ENCODE measurements at places on chromosomes 11 and 22.

- no peak for DNase-seq
Measured at GRCh38 chr11:443542-444199, 1.9 kb upstream of the ANO9 start.

DNA sequence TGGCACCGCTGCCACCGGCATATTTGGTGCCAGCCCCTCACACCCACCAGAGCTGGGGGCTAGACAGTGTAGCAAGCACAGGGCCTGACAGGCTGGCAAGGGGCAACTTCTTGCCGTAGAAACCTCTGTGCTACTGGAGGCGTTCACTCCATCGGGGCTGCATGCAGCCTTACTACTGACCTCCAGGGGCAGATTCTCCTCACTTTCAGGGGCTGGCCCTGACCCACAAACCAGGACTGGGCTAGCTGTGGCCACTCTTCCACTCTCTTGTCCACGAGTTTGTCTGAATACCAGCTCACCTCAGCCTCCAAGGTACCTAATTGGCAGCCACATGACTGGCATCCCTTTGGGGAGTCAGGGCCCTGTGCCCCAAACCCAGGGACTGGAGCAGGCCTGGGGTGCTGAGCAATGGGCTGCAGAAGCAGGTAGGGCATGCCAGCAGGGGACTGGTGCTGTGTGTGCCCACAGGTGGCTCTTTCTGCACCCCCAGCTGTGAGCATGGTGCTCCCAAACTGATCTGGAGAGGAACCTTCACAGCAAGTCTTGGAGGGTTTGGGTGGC is 2.1 kb upstream of the LMO1 start:
- peak; percentile 34 for DNase-seq

DNA sequence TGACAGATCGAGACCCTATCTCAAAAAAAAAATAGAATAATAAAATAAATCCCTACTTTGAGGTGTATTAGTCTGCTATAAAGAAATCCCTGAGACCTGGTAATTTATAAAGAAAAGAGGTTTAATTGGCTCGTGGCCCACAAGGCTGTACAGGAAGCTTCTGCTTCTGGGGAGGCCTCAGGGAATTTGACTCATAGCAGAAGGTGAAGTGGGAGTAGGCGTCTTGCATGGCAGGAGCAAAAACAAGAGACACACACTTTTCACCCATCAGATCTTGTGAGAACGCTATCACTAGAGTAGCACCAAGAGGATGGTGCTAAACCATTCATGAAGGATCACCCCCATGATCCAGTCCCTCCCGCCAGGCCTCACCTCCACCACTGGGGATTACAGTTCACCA is 29.2 kb downstream of the CDPF1 start:
- DNase-seq = no peak

DNA sequence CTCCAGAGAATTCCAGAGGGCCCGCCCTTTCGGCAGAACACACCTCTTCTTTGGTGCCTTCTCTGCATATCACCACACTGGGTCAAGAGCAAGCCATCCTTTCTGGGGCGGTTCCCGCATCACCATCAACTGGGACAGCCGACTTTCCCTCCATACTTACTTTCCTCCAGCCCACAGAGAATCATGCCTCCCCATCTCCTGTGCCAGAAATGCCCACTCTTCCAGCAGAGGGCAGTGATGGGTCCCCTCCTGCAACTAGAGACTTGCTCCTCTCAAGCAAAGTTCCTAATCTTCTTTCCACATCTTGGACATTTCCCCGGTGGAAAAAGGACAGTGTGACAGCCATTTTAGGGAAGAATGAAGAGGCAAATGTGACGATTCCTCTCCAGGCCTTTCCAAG is 157.7 kb downstream of the C11orf91 start:
- DNase-seq = no peak

GRCh38 chr22:39445678-39446077 is 11.1 kb upstream of the MGAT3 start:
- no peak for DNase-seq

GRCh38 chr11:33362051-33362910 is 105.1 kb downstream of the HIPK3 start:
- DNase-seq = no peak

- no peak for DNase-seq
Measured at GRCh38 chr11:96063053-96063452, 139.1 kb upstream of the MTMR2 start.

DNA sequence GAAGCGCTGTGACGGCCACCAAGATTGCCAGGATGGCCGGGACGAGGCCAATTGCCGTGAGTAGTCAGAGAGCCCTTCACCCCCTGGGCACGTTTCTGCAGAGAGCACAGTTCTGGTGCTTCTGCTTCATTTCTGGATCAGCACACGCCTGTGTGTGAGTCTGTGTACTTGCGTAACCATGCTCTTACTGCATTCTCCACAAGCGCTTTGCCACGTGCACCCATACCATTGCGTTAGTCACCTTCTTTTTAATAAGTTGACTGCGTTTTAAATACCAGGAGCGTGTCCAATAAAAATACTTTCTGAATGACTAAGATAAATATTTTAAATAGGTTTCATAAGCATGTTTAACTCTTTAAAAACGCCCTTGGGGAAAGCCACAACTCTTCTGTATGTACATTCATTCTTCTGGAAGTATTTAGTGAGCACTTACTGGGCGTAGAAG is 143.0 kb upstream of the SORL1-AS1 start:
- no peak for DNase-seq

GRCh38 chr11:117792241-117792640 is 4.8 kb downstream of the DSCAML1 start:
- DNase-seq = no peak

DNA sequence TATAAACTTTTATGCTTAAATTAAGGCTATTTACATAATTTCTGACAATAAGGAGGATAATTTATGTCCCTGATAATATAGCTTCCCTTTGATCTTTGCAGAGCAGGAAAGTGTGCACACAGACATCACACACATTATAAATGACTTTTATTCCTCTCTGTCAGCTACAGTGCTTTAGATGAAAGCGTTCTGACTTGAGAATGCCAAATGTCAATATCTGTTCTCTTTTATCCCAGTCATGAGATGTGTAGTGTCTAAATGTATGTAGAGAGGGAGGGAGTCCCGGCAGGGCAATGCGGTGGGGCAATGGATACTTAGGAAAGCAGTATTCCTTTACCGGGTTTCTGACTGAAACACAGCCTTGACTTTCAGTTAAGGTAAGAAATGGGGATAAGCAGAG is 225.4 kb upstream of the CHORDC1 start:
- DNase-seq = no peak

DNA sequence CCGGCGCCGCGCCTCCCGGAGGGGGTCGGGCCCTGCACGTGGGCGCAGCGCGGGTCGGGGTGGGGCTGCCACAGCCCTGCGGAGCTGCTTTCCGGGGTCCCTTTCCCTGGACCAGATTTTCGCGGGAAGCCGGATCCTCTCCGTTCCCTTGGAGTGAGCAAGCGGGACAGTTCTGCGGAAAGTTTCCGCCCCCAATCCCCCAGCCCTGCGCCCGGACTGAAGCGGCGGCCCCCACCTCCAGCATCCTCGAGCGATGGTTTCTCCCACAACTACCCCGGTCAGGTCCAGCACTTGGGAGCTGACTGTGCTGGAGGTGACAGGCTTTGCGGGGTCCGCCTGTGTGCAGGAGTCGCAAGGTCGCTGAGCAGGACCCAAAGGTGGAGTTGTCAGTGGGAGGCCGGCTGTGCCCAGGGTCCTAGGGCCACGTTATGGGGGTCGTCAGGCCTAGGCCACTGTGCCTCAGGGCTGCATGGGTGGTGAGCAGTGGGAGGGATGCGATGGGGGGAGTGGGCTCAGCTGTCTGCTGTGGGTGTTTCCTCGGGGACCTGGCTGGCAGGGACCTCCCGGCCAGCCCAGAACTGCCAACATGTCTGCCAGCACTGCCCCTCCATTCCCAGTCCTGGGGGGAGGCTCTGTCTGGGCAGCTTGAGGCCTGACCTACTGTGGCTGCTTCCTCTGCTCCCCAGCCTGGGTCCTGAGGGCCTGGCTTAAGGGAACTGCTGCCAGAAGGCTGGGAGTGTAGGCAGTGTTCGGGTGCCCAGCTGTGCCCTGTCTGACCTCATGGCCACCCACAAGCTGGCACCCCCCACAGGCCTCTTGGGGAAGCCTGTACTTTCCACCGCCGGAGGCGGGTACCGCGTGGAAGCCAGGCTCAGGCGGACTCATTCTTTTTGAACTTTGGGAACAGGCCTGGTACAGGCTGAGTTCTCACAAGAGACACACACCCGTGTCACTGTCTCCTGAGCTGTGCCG is 726 bp downstream of the ST3GAL4 start:
- DNase-seq = no peak
